ENCODE measurements at places on chromosomes 5 and 9.

DNA sequence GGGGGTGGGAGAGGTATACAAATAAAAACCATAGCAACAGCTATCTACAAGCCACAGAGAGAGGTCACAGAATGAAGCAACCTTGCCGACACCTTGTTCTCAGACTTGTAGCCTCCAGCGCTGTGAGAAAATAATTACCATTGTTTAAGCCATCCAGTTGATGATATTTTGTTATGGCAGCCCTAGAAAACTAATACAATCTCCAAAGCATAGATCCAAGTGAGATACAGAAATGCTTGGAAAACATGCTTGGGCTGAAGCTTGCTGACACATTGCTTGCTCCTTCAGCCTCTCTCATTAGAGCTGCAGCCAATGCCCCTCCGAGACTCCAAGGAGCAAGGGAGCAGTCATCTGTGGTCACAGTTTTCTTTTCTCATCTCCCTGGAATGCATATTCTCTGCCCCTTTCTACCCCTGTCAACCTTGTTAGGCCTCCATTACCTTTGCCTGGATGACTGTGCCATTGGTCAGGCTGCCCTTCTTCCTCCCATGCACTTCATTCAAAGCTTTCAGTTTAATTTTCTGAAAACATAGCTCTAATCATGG, 401.4 kb upstream of the KLF4 start:
- no peak for DNase-seq

- DNase-seq: no peak
Measured at GRCh38 chr5:119346394-119346793, 9.4 kb upstream of the TNFAIP8 start.

GRCh38 chr5:26625099-26625498, 413.3 kb downstream of the CDH9 start:
- DNase-seq: no peak

GRCh38 chr5:87268126-87268969, 665 bp downstream of the RASA1 start:
- DNase-seq: peak; percentile 84

- no peak for DNase-seq
Measured at GRCh38 chr9:19931098-19931890, 142.5 kb upstream of the SLC24A2 start.

GRCh38 chr5:59591162-59591561, 302.4 kb downstream of the PDE4D start:
- DNase-seq: no peak

- DNase-seq: peak; percentile 50
Measured at GRCh38 chr5:1517838-1518237, 5.9 kb downstream of the LPCAT1 start.

DNA sequence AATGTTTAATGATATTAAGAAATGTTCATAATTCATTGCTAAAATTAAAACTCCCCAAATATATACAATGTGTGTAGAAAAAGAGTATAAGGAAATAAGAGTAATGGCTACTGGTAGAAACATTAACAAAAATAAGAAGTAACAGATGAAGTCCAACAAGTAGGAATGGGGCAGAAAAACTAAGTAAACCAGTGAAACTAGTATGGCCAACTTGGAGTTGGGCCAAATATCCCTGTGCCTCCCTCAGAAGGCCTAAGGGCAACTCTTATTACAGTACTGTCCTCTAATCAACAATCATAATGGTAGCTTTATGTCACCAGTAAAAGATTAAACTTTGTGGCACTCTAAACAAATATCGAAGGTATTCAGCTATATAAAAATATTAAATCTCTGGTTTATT, 93.5 kb downstream of the SSBP2 start:
- no peak for DNase-seq

DNA sequence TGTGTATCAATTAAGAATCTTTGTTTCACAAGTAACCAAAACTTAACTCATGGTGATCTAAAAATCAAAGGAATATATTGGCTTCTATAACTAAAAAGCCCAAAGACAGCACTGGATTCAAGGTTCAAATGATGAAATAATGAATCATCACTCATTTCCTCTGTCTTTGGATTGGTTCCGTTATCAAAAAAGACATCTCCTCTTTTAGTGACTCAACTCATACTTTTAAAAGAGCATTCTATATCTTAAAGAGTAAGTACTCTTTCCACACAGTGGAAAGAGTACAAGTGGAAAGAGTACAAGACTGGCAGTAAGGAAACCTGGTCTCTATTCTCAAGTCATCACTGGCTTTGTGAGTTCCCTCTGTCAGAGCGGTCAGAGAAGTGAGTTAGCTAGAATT, 141.4 kb upstream of the NMUR2 start:
- no peak for DNase-seq

GRCh38 chr5:167866797-167867196, 424.6 kb upstream of the WWC1 start:
- DNase-seq: no peak

- DNase-seq: no peak
Measured at GRCh38 chr9:124398191-124398935, 16.9 kb downstream of the PSMB7 start.

GRCh38 chr5:35430381-35431162, 187.1 kb upstream of the SPEF2 start:
- no peak for DNase-seq

DNA sequence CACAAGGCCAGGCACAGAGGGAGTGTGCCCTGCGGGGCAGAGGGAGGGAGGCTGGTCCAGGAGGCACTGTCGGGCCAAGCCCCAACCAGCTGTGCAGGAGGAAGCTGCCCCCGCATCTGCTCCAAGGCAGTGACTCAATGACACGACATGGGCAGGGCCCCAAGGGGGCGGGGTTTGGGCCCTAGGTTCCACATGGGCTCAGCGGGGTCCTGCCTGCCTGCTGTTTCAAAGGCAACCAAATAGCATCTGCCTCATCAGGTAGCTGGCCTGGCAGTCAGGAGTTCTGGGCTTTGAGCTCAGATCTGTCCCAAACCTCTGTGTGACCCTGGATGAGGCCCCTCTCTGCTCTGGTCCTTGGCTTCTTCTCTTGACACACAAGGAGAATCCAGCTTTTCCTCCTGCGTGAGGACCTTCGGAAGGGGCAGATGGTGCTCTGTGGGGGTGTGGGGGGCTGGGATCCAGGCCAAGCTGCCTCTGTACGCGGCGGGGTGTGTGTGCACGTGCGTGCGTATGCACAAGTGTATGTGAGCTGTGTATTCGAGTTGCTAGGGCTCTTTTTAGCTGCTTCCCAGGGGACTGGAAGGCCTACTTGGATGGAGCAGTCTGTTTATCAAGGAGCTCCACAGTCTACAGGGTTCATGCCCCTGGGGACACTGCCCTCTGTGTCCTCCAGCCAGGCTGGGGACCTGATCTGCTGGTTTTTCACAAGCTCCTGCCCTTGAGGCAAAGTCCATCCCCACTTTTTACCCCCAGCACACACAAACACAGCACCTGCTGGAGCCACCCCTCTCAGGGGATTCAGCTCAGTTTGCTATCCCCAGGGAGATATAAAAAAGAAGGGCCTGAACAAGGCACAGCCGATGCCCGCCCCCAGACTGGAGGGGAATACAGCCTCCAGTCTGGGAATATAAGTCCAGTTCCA, 138.9 kb downstream of the RGS3 start:
- DNase-seq: no peak

GRCh38 chr5:148853868-148854267, 27.5 kb downstream of the ADRB2 start:
- no peak for DNase-seq

- no peak for DNase-seq
Measured at GRCh38 chr9:131714161-131714646, 25.7 kb downstream of the RAPGEF1 start.

DNA sequence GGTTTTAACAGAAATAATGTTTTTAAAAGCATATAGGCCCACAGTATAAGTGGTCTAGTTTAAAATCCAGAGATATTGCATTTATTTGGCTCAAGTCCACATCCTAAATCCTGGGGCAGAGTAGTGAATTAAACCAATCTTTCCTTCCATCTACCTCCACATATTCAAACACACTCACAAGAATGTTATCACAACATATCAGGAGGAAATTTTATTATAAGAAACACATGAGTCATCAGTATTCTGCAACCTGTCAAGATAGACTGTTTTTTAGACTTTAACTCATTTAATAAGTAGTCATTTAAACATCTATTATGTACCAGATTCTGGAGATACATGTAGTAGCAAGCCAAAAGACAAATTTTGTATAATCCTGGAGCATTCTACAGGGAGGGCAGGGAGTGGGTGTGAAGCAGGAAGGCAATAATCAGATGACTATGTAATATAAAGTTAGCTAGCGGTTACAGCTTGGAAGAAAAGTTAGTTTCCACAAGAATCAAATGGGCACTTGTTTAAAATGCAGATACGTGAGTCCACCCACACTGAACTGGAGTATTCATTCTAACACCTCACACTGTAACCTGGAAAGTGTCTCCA, 187.3 kb upstream of the PIK3R1 start:
- DNase-seq: no peak

DNA sequence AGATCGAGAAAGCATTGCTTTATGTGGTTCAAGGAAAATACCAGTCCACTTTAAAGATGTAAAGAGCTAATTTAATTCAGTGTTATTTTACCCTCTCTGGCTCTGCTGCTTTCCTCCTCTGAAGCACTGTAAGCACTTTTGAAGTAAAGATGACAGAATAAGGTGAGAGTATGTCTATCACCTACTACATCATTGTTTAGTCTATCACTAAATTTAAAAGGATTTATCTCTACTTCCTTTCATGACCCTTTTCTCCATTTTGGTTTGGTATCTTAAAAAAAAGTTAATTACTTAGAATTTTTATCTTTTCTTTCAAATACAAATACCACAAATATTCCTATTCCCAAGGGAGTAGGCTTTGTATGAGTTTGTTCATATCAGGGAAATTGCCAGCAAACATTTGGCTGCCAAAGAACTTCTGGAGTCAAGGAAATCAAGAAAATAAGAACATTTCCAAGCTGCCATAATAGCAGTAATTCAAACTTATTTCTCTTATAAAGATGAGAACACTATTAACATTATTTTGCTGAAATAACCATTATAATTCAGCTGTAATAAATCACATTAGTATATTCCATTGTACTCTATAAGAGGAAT, 77.8 kb downstream of the SLC38A9 start:
- DNase-seq: no peak

GRCh38 chr5:80189201-80189600, 66.6 kb downstream of the SERINC5 start:
- DNase-seq: no peak

Data from Peyer's patch (tissue), 4 donors.